ENCODE measurements at places on chromosomes 2 and 18.
A peak's percentile ranks its signal among the peaks of the same experiment; 100 is the strongest.

DNA sequence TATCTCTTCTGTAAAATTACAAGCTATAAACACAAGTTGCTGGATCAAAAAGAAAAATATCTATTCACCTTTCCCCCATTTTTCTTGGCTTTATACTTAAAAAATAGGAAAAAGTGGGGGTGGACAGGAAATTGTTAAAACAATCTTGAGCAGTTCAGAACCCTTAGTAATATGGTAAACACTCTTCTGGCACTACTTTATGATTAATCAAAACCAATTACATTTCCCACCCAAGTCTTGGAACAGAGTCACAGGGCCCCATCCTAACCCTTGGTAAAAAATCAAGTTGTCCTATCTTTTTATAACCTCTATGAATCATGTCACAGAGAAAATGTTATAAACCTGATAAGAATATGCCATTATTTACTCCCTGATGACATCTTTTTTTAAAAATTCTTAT lies 328.2 kb upstream of the LYPD1 start:
- DNase-seq: no peak

DNA sequence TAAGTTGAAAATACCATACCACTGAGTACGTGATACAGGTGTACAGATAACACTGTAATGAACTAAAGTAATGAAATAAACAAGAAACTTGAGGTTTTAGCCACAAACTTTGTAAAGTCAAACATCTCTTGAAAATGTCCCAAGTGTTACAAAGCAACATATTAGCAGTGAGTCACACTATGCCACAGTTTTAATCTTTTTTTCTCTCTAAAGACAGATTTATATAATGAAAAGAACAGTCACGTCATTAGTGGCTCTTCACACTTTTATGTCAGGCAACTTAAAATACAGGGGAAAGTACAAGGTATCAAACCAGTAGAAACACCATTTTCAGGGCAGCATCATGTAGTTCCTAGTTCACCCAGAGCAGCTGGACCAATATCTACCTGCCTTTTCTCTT lies 42.1 kb downstream of the RAPH1 start:
- no peak for DNase-seq

DNA sequence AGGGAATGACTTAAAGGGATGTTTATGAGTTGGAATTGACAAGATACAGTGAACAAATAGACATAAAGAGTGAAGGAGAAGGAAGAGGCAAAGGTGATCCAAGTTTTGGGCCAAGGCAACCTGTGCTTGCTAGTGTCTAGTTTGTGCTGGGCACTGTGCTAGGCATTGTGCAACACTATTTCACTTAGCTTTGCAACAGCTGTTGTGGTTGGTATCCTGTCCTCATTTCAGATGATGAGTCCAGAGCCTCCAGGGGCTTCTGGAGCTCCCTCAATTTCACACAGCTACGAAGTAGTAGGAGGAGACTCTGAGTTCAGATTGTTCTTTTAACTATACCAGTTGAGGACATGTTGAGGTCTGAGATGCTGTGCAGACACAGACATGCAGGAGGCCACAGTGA lies 18.1 kb upstream of the LOXHD1 start:
- DNase-seq: no peak

DNA sequence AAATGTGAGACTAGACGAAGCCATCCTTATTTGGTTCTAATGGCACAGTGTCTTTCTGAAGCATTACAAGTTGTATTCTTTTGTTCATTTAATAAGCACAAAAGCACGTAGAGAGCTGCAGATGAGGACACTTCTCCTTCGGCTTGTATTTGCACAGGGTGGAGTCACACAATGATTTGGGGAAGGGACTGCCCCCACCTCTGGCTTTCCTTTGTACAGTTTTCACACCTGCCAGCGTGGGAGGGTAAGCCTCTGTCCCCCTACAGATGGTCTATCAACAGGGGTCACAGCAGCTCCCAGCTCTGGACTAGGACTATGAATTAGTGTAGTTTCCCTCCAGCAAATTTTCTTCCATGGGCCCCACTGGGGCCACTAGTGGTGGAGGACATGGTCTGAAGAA lies 108.2 kb upstream of the KLHL14 start:
- DNase-seq: no peak

- DNase-seq: no peak
Measured at GRCh38 chr2:70757966-70758365, 10.0 kb downstream of the ADD2 start.

GRCh38 chr2:138831154-138831553 lies 51.0 kb upstream of the NXPH2 start:
- no peak for DNase-seq

- no peak for DNase-seq
Measured at GRCh38 chr2:101116841-101117552, 34.2 kb downstream of the TBC1D8 start.

DNA sequence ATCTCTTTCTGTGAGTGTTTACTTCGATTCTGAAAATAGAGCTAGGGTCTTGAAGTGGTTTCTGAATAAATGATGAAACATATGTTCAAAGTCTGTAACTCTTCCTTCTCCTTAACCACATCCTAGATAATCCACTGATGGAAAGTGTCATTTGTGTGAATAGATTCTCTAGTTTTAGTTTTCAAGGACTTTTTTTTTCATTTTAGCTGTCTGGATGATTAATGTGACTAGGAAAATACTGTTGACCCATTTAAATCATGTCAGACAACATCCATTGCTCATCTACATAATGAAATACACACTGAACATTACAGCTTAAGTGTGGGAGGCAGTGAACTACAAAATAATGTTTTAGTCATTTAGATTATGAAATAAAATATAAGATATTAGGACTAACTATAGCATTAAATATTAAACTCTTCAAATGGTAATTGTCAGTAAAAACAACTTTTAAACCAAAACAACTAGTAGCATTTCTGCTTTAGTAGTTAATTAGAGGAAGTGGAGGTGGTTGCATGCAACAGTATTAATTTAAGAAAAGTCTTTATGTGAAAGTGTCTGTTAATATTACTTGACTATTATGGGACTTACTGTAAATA lies 39.1 kb upstream of the DLX1 start:
- DNase-seq: no peak

GRCh38 chr2:73250872-73251846 lies 17.1 kb downstream of the CCT7 start:
- DNase-seq: no peak

DNA sequence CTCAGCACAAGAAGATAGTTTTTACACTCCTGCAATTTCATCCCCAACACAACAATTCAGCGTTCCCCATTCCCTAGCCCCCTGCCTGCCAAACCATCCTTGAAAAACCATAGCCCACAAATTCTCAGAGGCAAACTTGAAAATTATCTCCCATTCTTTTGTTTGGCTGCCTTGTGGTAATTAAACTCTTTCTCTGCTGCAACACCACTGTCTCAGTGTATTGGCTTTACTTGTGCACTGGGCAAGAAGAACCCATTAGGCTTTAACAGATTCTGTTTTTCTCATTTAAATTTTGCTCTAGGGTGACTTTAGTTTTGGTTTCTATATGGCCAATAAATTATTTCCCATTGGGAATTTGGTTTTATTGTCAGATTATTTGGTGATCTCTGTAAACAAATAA lies 23.2 kb upstream of the FTCDNL1 start:
- no peak for DNase-seq

- no peak for DNase-seq
Measured at GRCh38 chr18:29028560-29028959, 851.6 kb upstream of the CDH2 start.

GRCh38 chr2:241903121-241904010 lies 33.8 kb downstream of the RTP5 start:
- DNase-seq: no peak

DNA sequence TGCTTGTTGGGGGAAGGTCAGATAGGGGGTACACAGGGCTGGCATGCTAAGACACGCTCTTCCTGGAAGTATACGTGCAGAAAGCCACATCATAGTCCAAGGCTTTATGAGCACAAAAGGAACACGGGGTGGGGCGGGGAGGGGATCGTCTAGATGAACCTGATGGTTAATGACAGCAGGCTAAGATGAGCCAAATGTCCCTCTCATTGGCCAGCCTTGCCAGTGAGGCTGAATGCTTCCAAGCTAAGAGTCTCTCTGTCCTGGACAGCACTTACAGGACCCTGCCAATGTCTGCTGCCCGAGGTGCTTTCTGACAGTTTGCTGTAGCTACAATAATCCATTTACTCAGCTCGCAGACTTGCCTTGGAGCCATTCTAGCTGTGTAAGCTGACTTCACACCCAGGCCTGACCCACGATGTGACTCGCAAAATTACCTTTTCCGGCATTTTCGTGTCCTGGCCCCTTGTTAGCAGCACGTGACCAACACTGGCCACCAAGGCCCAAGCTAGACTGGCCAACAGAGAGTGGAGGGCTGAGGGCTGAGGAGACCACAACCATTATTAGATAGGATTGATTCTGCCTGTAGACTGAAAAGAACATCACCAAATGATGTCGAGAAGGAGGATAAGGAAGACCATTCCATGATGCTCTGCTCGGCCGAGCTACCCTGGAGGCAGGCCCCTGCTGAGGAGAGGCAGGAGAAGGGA lies 84.2 kb downstream of the MALT1 start:
- DNase-seq: peak; percentile 57

DNA sequence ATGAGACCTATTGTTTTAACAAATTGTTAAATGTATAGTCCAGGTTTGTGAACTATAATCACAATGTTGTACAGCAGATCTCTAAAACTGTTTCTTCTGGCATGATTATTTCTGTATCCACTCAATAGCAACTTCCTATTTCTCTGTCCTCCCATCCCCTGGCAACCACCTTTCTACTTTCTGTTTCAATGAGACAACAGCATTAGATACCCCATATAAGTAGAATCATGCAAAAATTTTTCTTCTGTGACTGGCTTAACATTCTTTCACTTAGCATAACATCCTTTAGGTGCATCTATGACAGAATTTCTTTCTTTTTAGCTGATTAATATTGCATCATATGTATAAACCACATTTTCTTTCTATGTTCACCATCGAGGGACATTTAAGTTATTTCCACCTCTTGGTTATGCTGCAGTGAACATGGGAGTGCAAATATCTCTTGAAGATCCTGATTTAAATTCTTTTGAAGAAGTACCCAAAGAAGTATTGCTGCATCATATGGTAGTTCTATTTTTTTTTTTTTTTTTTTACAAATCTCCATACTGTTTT lies 713.5 kb downstream of the LRP1B start:
- no peak for DNase-seq

GRCh38 chr18:28177828-28178635 lies 1.1 kb upstream of the CDH2 start:
- DNase-seq: no peak

- DNase-seq: no peak
Measured at GRCh38 chr18:22912835-22913234, 20.3 kb upstream of the RBBP8 start.

- DNase-seq: no peak
Measured at GRCh38 chr18:48153613-48154481, 223.4 kb upstream of the SMAD2 start.

Measured in activated CD8-positive, alpha-beta memory T cell treated with anti-CD3 and anti-CD28 coated beads for 24 hours (primary cell).